Left ventricle myocardium superior (tissue), 1 donor: ENCODE measurements at places on chromosomes 7 and 10.

DNA sequence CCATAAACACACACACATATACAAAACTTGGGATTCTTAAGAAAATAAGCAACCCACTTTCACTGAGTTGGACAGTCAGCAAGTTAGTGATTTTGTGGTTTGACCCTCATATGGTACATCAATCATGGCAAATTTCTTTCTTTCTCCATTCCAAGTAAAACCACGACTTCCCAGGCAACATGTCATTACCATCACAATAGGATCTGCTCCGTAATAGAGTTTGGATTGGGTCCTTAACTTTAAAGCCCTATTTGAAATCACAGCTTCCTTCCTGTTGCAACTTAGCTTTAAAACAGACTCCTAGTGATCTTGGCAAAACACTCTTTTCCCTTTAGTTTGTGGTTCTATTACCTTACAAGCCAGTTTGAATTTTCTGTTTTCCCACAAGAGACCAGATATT, 483.6 kb downstream of the INHBA start:
- no peak for DNase-seq

DNA sequence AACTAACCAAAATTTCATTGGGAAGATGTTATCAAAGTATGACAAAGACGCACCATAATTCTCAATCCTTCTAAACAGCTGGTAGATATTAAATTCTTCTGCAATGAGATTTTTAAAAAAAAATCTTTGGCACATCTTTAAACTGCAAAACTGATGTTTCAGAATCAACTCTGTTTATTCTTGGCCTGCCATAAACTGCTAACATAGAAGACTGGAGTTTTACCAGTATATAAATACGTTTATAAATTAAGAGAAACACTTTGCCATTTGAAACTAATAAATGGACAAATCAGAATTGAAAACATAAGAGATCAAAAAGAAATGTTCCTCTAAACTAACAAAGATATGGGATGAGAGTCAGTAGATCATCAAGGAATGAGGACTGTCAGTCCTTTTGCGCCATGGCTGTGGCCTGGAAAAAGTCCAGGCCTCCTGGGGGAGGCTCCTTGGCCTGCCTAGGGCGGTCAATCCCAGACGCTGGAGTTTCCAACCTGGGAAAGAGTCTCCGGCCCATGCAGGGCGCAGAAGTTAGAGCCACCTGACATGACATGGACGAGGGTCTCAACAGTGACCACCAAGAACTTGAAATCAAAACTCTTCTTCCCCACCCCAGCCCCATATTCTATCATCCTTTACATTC, 34.2 kb upstream of the NEBL start:
- DNase-seq = peak; percentile 17

- DNase-seq = peak; percentile 82
Measured at GRCh38 chr10:96719850-96720421, 378 bp downstream of the PIK3AP1 start.

GRCh38 chr10:118799777-118800176, 45.0 kb upstream of the CACUL1 start:
- DNase-seq = no peak

DNA sequence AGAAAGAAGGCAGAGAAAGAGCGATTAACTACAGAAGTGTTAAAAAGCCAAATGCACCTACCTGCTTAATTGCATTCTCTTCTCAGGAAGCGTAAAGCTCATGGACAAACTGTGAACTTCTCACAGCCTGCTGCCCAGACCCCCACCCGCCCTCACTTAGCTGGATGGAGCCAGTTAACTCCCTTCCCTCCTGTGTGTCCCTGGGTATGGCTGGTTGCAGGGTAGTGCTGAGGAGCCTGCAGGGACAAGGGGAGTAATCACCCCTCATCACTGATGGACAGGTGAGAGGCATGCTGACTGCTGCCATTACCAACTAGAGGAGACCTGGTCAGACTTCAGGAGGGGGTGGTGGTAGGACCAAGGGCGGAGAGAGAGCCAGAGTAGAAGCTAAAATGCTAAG, 37.5 kb downstream of the ENO4 start:
- DNase-seq = no peak

- DNase-seq = no peak
Measured at GRCh38 chr10:102540023-102540422, 36.3 kb downstream of the SUFU start.

DNA sequence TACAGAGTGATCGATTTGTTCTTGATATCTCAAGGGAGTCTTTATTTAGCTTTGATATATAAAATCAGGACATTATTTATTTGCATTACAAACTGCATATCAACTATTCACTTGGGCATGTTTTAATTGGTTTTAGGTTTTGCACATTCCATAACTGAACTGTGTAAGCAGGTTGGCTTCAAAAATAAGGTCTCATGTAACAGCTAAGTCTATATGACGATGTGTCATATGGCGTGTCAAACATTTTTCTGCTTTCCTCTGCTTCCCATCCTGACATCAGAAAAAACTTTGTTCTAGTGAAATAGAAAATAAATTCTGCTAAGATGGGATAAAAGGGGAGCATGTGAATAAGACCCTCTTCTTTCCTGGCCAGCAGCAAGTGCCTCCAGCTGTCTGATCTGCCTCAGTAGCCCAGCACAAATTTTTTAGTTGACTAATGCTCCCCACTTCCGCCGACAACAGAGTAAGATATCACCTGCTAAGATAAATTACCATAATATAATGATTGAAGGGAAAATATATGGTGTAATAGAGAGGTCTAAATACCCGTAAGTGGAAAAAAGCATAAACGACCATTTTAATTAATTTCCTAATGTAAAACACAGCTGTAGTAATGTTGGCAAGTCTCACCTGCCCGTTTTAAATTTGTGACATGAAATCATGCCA, 180.5 kb downstream of the TAX1BP1 start:
- DNase-seq = no peak

DNA sequence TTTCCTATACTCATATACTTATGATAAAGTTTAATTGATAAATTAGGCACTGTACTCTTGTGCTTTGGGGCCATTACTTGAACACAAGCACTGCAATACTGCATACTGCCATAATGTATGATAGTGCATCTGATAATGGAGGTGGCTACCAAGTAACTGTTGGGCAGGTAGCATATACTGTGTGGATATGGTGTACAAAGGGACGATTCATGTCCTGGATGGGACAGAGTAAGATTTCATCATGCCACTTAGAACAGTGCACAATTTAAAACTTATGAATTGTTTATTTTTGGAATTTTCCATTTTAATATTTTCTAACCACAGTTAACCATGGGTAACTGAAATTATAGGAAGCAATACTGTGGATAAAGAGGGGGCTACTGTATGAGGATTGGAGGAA, 38.9 kb downstream of the AKAP9 start:
- DNase-seq = no peak

DNA sequence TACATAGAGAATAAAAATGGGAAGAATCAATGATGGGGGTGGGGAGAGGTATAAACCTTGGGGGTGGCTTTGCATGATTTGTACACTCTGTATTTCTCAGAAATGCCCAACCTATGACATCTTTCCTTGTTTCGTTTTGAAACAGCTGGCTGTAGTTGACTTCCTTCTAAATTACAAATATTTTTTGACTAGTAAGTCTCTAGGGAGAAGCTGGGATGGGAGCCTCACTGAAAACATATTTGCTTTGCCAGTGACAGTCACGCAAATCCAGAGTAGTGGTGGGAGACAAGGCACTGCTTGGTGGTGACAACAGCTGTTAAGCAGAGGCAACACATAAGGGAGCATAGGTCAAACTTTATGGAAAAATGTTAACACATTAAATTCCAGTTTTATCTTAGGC, 440.5 kb downstream of the SEMA3D start:
- DNase-seq = no peak

GRCh38 chr10:86024281-86025041, 342.1 kb downstream of the GRID1 start:
- peak; percentile 50 for DNase-seq

DNA sequence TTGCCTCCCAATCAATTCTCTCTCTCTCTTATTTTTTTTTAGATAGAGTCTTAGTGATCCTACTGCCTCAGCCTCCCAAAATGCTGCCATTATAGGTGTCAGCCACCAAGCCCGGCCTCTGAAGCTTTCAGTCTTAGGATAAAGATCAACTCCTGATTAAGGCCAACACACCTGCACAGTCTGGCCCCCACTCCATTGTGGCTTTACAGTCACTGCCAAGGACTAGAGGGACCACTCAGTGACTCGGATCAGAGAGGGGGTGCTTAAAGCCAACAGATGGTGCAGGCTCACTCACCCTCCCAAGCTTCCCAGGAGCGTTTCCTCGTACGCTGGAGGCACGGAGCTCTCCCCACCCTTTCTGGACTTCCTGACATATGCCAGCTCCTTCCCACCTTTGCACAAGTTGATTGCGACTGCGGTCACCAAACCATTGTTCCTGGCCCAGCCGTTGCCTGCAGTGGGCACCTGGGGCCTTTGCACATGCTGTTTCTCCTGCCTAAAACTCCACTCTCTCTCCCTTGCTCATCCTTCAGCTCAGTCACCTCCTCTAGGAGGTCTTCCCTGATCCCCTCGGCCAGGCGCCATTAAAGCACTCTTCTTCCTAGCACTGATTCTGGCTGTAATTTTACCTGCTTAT, 1.7 kb upstream of the CDH23 start:
- no peak for DNase-seq

DNA sequence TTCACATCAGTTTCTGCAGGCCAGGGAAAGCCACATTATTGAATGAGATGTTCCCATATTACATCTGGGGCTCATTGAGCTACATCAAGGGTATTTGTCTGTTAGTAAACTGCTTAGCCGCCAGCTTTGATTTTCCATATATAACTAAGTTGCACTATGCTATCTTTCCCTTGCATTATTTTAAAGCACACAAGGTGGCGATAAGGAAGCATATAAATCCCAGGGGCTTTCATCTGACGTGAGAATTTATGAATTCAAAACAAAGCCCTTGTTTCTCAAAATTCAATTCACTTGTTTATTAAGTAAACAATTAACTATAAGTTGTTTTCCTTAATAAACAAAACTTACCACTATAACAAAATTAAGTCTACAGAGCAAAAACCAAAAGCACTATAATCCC, 334.1 kb upstream of the TPK1 start:
- DNase-seq = no peak

DNA sequence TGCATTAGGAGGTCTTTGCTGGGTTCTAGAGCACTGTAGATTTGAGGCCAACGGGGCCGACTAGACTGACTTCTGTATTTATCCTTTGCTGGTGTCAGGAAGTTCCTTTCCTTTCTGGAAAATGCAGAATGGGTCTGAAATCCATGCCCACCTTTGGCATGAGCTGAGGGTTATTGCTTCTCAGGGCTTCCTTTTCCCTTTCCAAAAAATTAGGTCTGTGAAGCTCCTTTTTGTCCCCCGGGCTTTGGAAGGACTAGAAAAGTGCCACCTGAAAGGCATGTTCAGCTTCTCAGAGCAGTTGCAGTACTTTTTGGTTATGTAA, 675 bp downstream of the IL6 start:
- DNase-seq = no peak

GRCh38 chr7:140121326-140121725, 55.5 kb downstream of the KDM7A start:
- no peak for DNase-seq

DNA sequence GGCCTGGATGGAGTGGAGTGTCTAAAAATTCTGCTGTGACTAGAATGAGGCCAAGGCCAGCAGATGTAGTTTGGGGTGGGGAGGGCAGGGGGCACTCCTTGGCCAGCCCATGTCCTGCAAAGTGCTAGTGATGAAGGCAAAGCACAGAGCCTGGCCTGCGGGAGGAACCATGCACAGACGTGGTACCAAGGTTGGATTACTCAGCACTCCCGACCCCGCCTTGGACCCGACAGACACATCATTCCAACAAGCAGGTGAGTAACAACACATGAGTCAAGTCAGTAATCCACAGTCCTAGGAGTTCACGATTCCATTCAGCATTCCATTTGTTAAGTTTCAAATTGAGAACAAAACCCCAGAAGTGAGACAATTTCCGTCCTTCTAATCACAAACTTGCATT, 317.3 kb downstream of the TCERG1L start:
- DNase-seq = no peak

DNA sequence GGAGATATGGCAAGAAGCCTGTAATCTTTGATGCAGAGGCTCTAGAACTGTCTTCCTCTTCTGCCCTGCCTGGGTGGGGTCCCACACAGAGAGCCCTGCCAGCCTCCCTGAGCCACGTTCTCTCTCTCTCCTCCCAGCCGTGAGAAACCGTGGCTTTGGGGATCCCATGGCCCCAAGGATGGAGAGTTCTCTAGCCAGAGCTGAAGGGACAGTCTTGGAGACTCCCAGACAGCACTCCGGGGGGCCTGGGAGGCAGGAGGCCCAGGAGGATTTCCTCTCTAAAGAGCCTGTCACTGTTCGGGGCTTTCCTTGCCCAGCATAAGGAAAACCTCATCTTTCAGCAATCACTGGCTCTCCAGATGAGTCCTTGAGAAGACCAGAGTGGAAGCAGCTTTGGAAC, 227.1 kb downstream of the ARHGAP12 start:
- DNase-seq = no peak

- no peak for DNase-seq
Measured at GRCh38 chr7:5477126-5477525, 53.5 kb upstream of the TNRC18 start.

DNA sequence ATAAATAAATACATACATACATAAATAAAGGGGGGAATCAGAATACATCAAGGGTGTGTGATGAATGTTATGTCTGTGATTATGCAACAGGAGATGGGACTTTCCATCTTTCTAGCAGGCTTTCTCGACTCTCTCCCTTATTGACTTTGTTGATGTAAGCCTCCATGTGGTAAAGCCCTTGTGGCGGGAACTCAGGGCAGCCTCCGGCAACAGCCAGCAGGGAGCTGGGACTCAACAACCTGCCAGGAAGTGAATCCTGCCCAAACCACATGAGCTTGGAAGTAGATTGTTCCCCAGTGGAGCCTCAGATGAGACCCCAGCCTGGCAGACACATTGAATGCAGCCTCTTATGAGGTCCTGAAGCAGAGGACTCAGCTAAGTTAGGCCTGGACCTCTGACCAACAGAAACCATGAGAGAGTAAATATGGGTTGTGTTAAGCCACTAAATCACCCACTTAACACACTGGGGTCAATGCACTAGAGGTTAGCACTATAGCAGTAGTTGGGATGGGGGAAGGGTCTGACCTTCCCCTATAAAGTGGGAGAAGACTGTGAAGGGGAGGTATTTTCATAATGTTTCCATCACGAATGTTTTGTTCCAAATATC, 104.0 kb downstream of the JCAD start:
- no peak for DNase-seq

DNA sequence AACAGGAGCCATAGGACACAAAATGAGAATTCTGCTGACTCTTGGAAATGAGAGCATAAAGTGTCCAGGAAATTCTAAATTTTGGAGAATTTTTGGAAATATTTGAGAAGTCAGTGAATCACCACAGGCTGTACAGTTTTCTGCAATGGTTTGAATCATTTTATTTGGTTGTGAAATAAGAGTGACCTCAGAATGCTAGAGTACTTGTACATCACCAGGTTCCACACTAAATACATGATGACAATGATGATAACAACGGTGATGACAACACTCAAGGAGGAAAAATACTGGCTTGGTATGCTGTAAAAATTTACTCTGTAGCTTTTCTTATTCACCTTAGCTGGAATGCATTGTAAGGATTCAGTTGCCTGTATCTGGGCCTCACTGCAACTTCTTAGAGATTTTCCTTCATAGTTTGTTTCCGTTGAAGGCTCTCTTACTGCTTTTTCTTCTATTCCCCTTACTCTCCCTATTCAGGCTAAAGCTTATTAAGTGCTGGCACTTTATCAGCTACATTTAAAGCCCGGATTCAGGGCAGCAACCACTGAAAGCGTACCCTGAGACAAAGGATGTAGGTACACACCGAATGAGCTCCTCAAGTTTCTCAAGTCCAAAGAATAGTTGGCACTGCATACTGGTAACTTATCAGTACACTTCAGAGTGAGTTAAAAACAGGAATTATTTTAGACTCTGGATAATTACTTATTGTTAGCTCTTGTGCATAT, 30.2 kb upstream of the NME8 start:
- no peak for DNase-seq
